ENCODE measurements at places on chromosomes 12 and 14. TPM values are rescaled to one million over a fixed set of nuclear protein-coding genes. Genes with fewer than 3 reads are reported as not detected.
A peak's percentile ranks its signal among the peaks of the same experiment; 100 is the strongest.

GRCh38 chr14:23095196-23096108 lies at the start of gene C14orf119:
Gene C14orf119 (plus strand): TSS chr14:23095505. CDS start chr14:23097659, 2,154 bp downstream.
- DNase-seq = peak; percentile 99

GRCh38 chr12:54146506-54147145 lies 42.2 kb downstream of the SMUG1 start:
- no peak for DNase-seq

The HHIPL1 gene
- total RNA-seq = 0.79 TPM

GRCh38 chr14:60277605-60278190 lies 28.7 kb downstream of the PPM1A start:
- DNase-seq = no peak

DNA sequence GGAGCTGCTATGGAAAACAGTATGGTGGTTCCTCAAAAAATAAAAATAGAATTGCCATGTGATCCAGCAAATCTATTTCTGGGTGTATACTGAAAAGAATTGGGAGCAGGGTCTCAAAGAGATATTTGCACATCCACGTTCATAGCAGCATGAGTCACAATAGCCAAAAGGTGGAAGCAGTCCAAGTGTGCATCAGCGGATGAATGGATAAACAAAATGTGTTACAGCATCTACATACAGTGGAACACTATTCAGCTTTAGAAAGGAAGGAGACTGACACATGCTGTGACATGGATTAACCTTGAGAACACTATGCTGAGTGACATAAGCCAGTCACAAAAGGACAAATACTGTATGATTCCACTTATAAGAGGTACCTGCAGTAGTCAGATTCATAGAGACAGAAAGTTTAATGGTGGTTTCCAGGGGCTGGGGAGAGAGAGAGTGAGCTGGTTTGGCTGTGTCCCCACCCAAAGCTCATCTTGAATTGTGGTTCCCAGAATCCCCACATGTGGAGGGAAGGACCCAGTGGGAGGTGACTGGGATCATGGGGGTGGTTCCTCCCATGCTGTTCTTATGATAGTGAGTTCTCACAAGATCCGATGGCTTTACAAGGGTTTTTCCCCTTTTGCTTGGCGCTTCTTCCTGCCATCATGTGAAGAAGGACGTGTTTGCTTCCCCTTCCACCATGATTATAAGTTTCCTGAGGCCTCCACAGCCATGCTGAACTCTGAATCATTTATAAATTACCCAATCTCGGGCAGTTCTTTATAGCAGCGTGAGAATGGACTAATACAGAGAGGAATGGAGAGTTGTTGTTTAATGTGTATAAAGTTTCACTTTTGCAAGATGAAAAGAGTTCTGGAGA lies 17.6 kb upstream of the TBC1D30 start:
- peak; percentile 88 for DNase-seq

DNA sequence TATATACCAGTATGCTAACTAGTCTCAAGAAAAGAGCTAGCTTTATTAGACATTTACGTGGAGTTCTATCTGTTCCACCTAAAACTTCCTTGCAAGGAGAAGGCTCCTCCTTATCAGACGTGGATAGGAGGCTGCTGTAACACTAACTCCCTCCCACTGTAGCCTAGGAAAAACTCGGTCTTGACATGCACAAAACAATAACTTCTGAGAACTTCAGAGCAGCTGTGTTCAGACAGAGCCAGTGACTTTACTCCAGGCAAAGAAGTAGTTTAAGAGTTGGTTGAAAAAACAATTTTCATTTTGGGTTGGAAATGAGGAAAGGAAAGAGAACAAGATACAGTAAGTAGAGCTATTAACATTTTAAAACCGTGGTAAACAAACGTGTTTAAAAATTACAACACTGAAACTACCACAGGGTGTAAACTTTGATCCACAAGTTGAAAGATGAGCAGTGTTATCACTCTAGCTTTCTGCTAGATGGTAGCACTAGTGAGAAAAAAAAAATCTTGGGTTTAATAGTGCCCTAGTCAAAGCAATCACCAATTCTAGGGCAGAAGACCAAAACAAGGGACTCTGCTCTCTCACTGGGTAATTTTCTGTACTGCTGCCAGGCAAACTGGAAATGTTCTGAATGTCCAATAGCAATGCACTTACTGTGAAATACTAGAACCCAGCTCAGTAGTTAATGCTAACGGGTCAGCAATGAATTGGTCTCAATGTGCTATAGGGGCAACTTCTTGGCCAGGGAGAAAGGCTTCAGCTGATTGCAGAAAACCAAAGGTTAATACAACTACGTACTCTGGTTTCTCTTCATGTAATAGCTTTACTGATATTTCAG lies 2.4 kb downstream of the ATF7 start:
- DNase-seq = peak; percentile 61

- DNase-seq = peak; percentile 4
Observed at GRCh38 chr12:102326982-102327381, 129.3 kb upstream of the PMCH start.

DNA sequence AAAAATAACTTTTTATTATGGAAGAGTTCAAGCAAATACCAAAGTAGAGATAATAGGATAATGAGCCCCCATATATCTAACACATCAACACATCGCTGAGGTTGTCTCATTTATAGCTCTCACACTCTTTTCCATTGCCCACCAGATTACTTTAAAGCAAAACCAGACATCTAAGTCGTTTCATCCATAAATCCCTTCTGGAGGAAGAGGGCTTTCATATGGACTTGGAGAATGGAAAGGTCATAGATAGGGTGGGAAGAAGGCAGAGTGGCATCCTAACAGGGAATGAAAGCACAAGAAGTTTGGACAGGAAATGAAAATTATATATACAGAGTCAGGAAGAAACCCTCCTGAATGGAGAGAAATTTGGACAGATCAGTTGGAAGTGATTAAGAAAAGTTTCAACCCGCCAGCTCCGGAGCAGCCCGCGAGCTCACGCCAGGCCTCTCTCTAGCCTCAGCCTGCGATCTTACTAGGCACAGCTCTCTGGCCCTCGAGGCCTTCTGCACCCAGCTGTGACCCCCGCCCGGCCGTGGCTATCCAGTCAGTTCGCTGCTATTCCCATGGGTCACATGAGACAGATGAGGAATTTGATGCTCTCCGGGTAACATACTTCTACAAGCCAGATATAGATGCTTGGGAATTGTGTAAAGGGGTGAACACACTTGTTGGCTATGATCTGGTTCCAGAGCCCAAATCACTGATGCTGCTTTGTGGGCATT lies 48.4 kb upstream of the NID2 start:
- DNase-seq = no peak

DNA sequence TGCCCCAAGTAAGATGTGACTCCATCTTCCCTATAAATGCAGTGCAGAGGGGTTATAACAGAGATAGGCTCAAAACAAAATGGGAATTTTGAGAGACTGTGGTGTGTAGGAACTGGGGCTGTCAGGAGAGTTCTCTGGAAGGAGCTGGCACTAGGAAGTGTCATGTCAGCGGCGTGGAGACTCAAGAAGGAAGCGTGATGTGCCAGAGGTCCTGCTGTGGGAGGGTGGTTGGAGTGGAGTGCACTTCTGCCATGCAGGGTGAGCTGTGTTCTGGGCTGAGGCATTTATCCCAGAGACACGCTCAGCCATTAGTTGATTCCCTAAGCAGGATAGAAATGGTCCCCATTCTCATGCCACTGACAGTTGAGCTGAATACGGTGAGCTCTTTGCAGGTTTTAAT lies 19.0 kb downstream of the GLT1D1 start:
- no peak for DNase-seq

DNA sequence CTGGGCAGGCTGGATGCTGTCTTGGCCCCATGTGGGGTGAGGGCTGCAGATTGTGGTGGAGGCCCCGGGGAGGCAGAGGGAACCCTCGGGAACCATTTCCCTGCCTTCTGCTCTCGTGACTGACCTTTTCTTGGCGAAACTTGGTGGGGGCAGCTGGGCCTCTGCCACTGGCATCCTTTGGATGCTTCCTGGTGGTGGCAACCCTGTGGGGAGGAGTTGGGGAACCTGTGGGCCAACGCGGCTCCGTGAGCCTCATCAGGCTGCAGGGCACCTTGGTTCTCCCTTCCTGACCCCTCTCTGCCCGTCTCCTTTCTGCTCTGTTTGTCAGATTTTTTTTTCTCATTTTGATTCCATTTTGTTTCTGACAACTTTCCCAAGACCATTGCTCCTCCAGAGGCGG lies 14.4 kb downstream of the TMEM121 start:
- DNase-seq = no peak

GRCh38 chr12:102990419-102990818 lies 32.9 kb downstream of the ASCL1 start:
- no peak for DNase-seq

DNA sequence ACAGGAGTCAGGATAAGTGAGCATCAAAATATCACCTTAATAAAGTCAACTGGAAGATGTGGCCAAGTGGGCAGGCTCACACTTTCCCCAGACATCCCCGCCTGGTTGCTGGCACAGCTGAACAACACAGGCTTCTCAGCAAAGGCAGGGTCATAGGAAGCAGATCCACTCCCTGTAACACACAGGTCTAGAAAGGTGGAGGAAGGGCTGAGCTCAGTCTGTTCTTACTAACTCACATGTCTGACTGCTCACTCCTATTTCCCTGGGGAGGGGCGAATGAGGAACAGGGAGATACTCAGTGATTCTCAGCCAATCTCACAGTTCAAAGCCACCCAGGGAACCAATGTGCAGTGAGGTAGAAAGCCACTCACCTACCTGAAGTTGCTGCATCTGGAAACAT lies 45.0 kb upstream of the AMN1 start:
- no peak for DNase-seq

- no peak for DNase-seq
Observed at GRCh38 chr14:101071493-101071906, 168.0 kb upstream of the RTL1 start.
